Stimulated activated CD8-positive, alpha-beta memory T cell treated with anti-CD3 and anti-CD28 coated beads, Interleukin-2, amount 100 ng/mL, for 48 hours (primary cell): ENCODE measurements at places on chromosomes 12 and 14.

GRCh38 chr12:46546634-46547273, 174.2 kb upstream of the SLC38A2 start:
- no peak for DNase-seq

GRCh38 chr12:5264006-5264405, 167.9 kb upstream of the NTF3 start:
- no peak for DNase-seq

DNA sequence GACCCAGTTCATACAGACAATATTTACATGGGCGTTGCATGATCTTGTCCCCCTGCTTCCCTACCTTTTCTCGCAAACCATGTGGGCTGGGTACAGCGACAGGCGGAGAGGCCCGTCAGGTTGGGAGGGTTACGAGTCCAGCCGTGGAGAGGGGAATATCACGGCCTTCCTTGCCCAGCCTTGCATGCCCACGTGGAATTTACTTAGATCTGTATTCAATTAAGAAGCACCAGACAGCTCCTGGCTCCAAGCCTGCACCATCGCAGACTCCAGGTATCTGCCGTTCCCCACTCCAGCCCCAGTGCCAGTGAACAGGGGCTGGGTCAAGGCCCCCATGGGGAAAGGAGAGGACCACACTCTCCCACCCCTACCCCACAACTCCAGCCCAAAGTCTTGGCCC, 29.8 kb downstream of the BCL11B start:
- DNase-seq = no peak

DNA sequence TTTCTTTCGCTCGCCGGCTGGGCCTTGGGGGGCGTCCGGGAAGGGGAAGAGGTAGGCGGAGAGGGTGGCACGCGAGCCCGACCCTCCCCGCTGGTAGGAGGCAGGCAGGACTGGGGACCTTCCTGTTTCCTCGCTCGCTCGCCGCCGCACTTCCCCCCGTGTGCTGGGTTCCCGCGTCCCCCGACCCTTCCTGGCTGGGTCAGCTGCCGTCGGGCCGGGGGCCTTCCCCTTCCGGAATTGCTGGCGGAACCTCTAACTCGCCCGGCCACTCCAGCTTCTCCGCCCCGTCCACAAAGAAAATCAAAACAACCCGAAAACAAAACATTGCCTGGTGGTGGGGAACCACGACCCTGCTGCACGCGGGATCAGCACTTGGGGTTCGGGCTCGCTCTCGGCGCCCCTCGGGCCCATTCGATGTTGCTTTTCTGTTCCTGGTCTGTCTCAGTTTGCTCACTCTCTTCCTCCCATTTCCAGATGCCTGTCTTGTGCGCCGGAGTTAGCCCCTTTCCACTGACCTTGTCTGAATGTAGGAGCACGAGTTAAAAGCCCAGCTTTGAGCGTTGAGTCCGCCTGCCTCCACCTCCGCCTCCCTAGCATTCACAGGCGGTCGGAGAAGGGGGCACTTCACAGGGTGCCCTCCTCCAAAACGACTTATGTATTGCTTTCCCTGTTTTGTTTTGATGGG, 581 bp downstream of the PAPOLA start:
- DNase-seq = peak; percentile 42

GRCh38 chr14:75589931-75590330, 11.5 kb downstream of the FLVCR2 start:
- no peak for DNase-seq

GRCh38 chr14:24071144-24071697, at the start of gene CPNE6:
Gene CPNE6 (plus strand): TSS chr14:24071562. CDS start chr14:24072937, 1,375 bp downstream.
- DNase-seq = peak; percentile 46

- no peak for DNase-seq
Observed at GRCh38 chr14:70391493-70392391, 25.1 kb downstream of the SYNJ2BP start.

GRCh38 chr12:23546756-23547155, 402.7 kb downstream of the SOX5 start:
- DNase-seq = no peak

GRCh38 chr14:74596741-74597450, 15.1 kb downstream of the LTBP2 start:
- DNase-seq = no peak

DNA sequence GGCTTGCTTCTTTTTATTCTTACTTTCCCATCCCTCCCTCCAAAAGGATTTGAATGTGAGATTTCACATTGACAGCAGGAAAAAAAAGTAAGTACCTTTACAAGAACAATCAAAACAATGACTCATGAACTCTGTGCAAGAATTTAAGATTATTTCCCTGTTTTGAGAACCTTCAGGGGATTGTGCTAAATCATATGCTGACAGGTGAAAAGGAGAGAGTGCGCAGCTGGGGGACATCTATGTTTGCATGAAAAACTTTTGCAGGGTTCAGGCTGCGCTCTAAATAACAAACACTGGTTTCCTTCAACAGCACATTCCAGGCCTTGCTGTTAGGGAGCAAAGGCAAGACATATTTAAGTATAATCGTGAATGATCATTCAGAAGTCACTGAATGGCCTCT, 27.3 kb downstream of the RERG start:
- no peak for DNase-seq

- no peak for DNase-seq
Observed at GRCh38 chr14:34372786-34373185, 89.3 kb downstream of the SPTSSA start.

GRCh38 chr12:43288671-43289425, 263.2 kb downstream of the ADAMTS20 start:
- DNase-seq = no peak

- no peak for DNase-seq
Observed at GRCh38 chr12:23771240-23771949, 178.1 kb downstream of the SOX5 start.

GRCh38 chr12:52433501-52434080, 580 bp downstream of the KRT75 start:
- no peak for DNase-seq

DNA sequence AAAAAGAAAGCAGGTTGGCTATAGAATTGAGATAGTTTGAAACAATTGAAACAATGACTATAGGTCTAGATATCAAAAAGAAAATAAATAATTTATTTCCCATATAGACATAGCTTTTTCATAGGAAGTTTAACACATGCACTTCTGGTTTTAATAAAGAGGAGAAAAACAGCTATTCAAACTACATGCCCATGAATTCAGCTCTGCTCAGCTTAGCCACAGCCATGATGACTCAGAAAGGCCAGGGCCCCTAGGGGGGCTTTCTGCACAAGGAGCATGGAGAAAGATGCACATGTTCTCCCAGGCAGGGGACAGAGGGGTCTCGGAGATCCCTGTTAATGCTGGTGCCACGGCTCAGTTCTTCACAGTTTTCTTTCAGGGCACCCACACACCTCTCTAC, 114.0 kb downstream of the GALC start:
- DNase-seq = no peak

DNA sequence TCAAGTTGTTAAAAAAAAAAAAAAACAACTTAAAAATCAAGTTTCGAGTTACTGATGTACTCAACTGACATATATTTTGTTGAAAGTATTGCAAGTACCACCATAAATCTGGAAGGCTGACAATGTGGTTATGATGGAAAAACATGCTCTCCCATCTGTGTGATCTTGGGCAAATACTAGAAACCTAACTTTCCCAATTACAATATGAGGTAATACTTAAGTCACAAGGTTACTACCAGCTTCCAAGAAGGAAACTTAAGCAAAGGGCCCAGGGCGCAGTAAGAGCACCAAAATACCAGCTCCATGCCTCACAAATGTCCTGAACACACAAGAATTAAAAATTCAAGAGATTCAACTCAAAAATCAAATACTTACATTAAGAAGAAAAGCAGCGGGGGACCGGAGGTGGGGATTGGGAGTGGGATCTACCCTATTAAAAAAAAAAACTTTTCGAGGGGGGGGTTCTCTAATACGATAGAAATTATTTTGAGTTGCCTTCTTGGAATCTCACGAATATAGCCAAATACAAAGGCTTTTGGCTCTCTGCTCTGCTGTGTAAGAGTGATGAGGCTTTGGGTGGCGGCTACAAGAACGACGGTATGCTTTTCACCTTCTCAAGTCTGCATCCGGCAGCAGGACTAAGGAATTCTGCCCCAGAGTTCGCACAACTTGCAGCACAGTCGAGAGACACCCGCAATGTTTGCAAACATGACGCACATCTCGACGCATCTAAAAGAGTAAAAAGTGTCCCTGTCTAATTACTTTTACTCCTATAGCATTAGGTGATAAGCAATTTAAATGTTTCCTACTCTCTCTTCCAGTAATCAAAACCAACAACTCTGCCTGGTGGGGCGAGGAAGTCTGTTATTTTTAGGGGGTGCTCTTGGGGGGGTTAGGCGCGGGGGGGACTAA, 1.1 kb downstream of the SAV1 start:
- DNase-seq = no peak

DNA sequence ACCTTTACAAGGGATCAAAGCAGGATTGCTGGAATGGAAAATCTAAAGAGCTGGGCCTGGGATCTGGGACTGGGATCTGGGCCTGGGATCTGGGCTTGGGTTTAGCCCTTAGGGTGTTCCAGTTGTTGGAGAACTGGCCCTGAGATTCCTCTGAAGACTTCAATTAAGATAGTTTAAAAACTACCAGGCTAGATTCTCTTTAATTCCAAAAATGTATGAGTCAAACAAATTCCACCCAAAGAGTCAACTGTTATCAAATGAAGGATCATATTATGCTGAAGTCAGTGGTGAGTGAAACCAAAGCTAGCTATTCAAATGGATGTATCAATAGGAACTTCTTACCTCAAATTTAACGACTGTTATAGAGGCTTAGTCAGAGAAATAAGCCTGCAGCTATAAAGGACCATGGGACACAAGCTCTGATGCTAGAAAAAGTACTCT, 40.5 kb downstream of the LIMA1 start:
- no peak for DNase-seq

DNA sequence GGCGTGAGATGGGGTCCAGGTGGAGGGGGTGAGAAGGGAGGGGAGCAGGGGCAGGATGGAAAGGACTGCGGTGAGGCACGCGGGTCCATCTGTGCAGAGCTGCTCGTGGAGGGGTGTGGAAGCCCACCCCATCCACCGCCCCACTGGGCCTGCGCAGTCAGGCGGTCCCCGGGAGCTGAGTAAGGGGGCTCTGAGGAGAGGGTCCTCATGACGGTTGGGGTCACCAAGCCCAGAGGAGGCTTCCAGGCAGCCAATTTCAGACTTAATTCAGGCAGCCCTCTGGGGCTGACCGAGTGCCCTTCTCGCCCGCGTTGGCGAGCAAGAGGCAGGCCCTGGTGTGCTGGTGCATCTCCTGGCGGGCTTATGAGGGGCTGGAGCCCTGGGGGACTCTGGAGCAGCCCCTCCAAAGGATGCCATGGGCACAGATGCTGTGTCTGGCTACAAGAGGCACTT, 115.5 kb downstream of the KIF26A start:
- no peak for DNase-seq

- DNase-seq = no peak
Observed at GRCh38 chr12:1108276-1108675, 117.3 kb downstream of the ERC1 start.

DNA sequence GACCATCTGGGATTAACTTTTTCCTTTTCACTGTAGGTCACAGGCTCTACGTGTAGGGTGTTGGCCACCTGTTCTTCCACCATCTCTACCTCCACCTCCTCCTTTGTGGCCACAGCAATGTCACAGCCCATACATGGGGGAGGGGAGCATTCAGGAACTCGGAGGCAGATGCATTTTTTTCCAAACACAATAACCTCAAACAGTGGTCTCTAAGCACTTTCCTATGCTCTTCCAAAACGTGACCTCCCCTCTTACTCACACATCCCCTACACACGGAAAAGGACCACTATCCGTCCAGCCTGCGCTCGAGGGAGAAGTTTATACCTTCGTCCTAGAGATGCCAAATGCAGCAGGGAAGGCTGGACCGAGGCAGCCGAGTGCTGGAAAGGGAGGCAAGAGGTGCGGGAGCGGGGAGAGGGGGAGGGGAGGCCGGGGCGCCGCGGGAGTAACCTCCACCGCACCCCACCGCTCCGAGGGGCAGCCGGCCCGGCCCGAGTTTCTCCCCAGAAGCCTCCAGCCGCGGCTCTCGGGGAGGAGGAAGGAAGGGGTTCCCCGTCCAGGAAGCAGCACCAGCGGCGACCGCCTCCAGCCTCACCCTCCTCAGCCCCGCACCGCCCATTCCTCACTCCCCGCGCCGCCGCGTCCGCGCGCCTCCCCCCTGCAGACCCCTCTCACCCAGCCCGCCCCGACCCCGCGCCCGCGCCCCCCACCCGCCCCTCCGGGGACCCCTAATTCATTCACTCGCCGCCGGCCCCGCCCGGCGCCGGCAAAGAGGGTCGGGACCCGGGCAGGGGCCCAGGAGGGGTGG, 594 bp downstream of the KRAS start:
- DNase-seq = peak; percentile 26

GRCh38 chr12:48021485-48022179, 17.4 kb upstream of the COL2A1 start:
- DNase-seq = no peak

DNA sequence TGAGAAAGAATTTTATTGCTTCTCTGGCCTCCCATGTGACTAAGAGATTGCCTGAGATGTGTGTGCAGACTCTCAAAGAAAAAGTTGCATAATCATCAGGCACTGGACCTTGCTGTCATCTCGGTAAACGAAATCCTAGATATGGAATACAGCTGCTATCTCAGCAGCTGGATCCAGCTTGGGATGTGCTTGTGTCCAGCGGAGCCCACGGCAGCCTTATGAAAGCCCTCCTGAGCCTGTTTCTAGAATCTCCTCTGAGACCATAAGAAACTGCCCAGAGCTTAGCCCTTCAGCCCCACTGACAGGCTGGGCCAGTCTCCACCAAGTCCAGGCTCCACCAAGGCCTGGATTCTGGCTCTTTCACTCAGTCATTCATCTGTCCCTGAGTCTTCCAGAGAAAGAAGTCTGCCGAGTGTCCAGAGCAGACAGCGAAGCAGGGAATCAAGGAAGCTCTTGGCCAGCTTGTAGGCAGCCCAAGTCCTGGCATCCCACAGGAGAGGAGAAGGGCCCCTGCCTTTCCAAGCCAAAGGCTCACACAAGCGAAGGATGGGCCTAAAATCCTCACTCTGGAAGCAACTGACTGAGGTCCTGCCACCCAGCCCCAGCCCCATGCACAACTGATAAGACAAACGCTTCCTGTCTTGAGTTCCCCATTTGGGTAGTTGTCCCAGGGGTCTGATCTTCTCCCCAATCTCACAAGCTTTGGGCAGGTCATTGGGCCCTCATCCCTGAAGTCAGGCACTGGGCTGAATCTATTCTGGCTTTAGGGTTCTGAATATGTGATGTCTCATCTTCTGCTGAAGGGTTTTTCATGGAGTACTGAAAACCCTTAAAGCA, 97.8 kb downstream of the SEC23A start:
- no peak for DNase-seq

DNA sequence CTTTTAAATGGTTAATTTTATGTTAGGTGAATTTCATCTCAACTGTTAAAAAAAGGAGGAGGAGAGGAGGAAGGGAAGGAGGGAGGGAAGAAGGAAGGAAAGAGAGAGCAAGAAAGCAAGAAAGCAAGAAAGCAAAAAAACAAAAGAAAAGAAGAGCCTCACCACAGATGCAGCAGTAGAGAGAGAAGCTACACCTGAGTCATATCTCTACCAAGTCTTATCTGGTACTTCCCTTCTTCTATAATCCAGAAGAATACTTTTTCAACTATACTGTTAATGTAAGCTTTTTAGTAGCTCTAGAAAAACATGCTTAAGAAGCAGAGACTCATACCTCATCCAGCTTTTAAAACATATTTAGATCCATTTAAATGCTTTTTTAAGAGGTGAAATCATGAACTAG, 5.6 kb upstream of the IL26 start:
- DNase-seq = no peak
